ENCODE measurements at places on chromosomes 5 and 9.

GRCh38 chr5:167485061-167485774, 806.2 kb upstream of the WWC1 start:
- no peak for DNase-seq

- DNase-seq = no peak
Measured at GRCh38 chr5:35473589-35473988, 144.1 kb upstream of the SPEF2 start.

- DNase-seq = no peak
Measured at GRCh38 chr9:123481209-123481865, 125.3 kb downstream of the CRB2 start.

- DNase-seq = no peak
Measured at GRCh38 chr9:108854641-108855528, 901 bp downstream of the ACTL7B start.

- no peak for DNase-seq
Measured at GRCh38 chr9:105038051-105038450, 110.1 kb upstream of the ABCA1 start.

- no peak for DNase-seq
Measured at GRCh38 chr9:115913696-115914095, 239.9 kb upstream of the PAPPA start.

- DNase-seq = no peak
Measured at GRCh38 chr9:37953206-37953774, 49.4 kb upstream of the SLC25A51 start.

DNA sequence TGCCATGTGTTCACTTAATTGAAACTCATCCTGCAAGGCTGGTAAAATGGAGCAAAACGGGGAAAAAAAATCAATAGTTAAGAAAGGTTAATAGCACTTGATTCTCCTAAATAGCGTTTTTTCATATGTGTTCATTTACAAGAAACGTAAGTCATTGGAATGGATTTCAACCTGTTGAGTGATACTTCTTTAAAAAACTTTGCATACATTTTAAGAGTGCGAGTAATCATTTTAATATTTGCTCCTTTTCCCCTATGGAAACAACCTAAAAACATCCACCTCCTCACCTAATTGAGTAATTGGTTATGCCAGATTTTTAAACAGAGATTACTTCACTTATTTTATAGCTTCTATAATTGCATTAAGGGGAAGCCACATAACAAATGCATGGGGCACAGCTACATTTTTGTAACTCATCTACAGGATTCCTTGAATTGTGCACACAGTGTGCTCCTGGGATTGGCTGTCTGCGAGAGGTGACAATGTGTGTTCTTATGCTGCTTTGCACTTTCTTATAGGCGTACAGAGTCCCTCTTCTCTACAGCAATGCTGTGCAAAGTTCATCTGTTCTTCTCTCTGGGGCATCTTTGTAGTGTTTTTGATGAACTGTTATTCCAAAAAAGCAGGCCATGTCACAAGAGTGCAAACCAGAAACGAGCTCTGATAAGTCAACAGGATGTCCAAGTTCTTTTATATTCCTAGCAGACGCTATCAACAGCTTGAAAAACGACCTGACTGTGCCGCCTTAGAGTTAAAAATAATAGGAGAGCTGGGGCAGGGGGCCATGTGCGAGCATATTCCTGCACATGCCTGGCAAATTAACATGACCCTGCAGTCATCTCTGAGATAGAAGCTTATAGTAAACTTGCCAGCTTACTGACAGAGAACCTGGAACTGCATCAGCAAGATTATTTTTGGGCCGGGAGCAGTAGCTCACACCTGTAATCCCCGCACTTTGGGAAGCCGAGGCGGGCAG, 117.9 kb downstream of the GOLPH3 start:
- DNase-seq = no peak

GRCh38 chr5:34919077-34919476, 3.6 kb downstream of the BRIX1 start:
- DNase-seq = no peak

DNA sequence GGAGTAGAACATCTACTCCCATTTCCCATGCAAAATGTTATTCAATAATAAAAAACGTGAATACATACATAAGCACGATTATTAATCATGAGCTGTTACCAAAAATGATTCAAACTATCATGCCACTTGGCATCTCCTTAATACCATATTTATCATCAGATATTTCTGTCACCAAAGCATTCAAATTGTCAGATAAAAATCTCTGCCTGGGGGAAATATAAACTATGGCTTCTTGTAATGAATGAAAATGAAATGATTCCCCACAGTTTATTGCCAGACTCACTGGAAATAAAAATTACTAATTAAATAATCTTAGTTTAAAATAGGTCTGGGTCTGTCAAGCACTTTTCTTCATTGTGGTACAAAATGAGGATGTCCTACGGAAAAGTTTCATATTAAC, 265.4 kb downstream of the EDIL3 start:
- no peak for DNase-seq

DNA sequence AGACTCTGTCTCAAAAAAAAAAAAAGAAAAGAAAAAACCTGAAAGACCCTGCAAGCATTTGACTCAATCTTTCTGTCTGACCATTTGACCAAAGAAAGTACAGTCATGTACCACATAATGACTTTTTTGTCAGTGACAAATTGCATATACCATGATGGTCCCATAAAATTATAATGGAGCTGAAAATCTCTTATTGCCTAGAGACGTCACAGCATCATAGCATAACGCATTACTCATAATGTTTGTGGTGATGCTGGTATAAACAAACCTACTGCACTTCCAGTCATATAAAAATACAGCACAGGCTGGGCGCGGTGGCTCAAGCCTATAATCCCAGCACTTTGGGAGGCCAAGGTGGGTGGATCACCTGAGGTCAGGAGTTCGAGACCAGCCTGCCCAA, 10.5 kb downstream of the ECM2 start:
- DNase-seq = no peak

- DNase-seq = no peak
Measured at GRCh38 chr9:129604766-129605163, 16.1 kb downstream of the C9orf50 start.

DNA sequence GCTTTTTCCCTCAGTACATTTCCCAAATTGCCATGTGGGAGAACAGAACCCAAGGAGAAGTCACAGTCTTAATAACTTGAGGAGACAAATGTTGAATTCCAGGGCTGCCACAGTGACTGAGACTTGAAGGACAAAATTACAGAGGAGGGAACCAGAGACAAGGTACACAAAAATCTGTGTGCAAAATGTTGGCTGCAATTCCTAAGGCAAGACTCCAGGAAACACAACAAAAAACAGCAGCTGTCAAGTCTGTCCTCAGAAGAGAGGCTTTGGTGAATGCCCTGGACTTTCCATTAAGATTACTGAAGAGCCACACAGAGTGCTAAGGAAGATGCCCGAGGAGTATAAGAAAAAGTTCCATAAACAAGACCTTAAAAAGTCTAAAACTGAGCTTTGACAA, 21.1 kb downstream of the AP3B1 start:
- DNase-seq = no peak

DNA sequence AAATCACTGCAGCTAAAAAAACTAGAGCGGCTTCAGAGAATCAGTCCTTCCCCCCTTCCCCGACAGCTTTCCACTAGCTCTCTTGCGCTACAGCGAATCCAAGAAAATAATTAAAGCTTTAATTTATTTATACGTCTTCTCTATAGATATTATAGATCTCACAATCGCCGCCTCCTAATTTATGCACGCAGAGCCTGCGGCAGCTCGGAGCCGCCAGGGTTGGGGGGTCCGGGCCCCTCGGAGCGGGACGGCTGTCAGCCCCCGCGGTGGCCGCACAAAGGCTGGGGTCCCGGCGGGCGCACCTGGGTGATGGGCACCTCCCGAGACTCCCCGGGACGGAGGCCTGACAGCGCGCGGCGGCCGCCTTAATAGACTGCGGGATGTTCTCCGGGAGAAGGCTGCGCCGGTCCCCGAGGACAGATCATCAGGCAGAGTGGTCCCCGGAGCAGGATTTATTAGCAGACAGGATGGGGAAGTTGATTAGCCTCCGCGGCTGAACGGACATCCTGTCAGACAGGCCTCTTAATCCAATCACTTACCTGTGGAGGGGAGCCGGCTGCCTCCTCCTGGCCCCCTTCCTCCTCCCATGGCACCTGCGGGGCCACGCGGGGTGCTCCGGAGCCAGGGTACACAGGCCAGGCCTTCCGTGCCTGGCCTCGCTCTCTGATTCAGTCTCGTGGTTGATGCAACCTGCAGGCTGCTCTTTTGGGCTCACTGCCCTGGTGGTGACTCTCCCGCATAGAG, 166.8 kb downstream of the MELK start:
- DNase-seq = no peak

- no peak for DNase-seq
Measured at GRCh38 chr5:1681955-1682354, 117.7 kb downstream of the MRPL36 start.

- no peak for DNase-seq
Measured at GRCh38 chr5:132674671-132675506, 1.1 kb downstream of the IL4 start.

- no peak for DNase-seq
Measured at GRCh38 chr9:72092820-72093219, 32.4 kb upstream of the C9orf57 start.

GRCh38 chr5:178201221-178201926, 3.0 kb upstream of the HNRNPAB start:
- DNase-seq = no peak

- no peak for DNase-seq
Measured at GRCh38 chr5:141765896-141766551, 84.0 kb upstream of the ARAP3 start.

- DNase-seq = no peak
Measured at GRCh38 chr5:115184770-115185169, 15.1 kb upstream of the TRIM36 start.

GRCh38 chr9:13719446-13719845, 440.0 kb upstream of the MPDZ start:
- DNase-seq = no peak

- no peak for DNase-seq
Measured at GRCh38 chr5:34582371-34582770, 73.8 kb upstream of the RAI14 start.

- DNase-seq = no peak
Measured at GRCh38 chr9:136821826-136822544, 14.2 kb downstream of the RABL6 start.

DNA sequence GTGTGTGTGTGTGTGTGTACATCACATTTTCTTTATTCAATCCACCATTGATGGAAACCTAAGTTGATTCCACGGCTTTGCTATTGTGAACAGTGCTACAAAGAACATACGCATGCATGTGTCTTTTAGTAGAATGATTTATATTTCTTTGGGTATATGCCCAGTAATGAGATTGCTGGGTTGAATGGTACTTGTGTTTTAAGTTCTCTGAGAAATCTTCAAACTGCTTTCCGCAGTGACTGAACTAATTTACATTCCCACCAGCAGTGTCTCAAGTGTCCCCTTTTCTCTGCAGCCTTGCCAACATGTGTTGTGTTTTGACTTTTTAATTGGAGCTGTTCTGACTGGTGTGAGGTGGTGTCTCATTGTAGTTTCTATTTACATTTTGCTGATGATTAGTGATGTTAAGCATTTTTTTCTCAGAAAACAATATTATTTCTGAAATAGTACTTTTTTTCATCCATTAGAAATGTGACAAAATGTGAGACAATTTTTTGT, 769.7 kb downstream of the TAF11L14 start:
- DNase-seq = no peak

DNA sequence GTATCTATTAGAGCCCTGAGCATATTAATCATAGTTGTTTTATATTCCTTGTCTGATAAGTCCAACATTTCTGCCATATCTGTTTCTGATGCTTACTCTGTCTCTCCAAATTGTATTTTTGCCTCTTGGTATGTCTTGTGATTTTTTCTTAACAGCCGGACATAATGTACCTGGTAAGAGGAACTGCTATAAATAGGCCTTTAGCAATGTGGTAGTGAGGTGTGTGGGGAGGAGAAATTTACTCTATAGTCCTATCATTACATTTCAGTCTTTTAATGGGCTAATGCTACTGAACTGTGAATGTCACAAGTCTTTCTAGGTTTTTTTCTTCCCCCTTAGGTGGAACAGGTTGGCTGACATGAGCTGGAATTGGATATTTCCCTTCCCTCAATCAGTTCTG, 176.1 kb upstream of the FGF10 start:
- no peak for DNase-seq

GRCh38 chr5:181043285-181044092, 3.4 kb downstream of the BTNL9 start:
- no peak for DNase-seq

DNA sequence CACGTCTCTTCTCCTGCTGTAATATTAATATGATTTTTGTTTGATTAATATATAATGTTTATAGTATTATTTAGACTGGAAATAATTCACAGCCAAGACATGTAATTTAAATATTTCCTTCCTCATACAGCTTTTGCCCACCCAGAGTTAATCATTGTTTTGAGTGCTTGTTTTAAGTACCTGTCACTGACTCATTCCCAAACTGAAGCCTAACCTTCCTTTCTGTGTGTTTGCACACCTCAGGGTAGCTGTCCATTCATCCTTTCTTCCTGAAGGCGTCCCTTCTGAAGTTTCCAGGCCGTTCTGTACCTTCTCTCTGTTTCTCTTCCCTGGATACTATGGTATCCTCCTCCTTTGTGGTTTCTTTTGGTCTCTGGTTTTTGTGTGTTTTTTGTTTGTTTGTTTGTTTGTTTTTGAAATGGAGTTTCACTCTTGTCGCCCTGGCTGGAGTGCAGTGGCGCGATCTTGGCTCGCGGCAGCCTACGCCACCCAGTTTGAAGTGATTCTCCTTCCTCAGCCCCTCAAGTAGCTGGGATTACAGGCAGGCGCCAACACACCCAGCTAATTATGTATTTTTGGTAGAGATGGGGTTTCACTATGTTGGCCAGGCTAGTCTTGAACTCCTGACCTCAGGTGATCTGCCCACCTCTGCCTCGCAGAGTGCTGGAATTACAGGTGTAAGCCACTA, 312.4 kb downstream of the DOCK8 start:
- no peak for DNase-seq

- no peak for DNase-seq
Measured at GRCh38 chr5:78009937-78010527, 233.9 kb upstream of the TBCA start.

GRCh38 chr9:83340451-83340850, 197.8 kb downstream of the FRMD3 start:
- DNase-seq = no peak

DNA sequence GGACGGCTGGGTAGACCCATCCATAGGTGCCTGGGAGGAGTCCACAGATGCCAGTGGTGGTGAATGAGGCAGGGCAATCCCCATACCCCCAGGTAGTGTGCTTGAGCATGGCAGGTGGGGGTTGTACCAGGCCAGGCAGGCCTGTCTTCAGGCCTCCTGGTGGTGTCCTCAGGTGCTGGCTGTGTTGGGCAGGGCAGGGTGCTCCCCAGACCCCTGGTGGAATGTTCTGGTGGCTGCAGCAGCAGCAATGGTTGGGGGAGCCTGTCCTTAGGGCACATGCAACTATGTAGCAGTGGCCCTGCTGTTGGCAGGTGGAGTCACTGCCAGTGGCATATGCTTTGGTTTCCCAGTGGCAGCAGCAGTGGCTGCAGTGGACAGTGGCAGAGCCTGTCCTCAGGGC, 10.0 kb downstream of the ALG2 start:
- DNase-seq = no peak

DNA sequence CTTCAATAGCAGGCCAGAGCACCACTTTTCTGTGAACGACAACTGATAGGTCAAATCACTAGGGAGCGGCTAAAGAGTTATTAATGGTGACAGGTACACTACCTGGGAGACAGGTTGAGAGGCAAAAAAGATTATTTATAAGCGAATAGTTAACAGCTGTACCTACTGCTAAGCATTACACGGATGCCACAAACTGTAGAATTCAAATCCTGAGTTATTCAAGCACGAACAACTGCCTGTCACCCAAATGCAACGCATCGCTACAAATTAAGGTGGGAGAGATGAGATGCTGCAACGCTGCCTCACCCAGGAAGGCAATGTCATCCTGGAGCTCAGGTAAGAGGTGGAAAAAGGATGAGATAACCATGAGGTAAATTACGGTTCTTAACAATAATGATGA, 342.9 kb downstream of the BNC2 start:
- no peak for DNase-seq

Measured in occipital lobe (tissue), 3 donors.